ENCODE measurements at places on chromosomes 2 and 18. TPM values are rescaled to one million over a fixed set of nuclear protein-coding genes. Genes with fewer than 3 reads are reported as not detected.

Gene TXNDC2
- not detected for polyA plus RNA-seq

Gene SKOR2
- not detected for polyA plus RNA-seq

Gene EGR4
- not detected for polyA plus RNA-seq

Gene GCG
- 0.32 TPM for polyA plus RNA-seq

Gene ARHGAP25
- 2.6 TPM for polyA plus RNA-seq

Gene DSG2
- 8.2 TPM for polyA plus RNA-seq

Gene C2orf66
- not detected for polyA plus RNA-seq

Gene PDE11A
- 0.12 TPM for polyA plus RNA-seq

Gene LYPD1
- polyA plus RNA-seq: 0.64 TPM

Gene BOLL
- polyA plus RNA-seq: not detected

Gene TFPI
- 32.0 TPM for polyA plus RNA-seq

Gene RAB6C
- polyA plus RNA-seq: 0.22 TPM

Gene FMNL2
- polyA plus RNA-seq: 16.0 TPM

Gene DYSF
- polyA plus RNA-seq: 29.8 TPM

Gene GTF2A1L
- polyA plus RNA-seq: 0.22 TPM

Gene IL1RL1
- 44.9 TPM for polyA plus RNA-seq

Gene ALPP
- polyA plus RNA-seq: not detected

Gene ABCB11
- polyA plus RNA-seq: 0.01 TPM

Gene DPYSL5
- 0.01 TPM for polyA plus RNA-seq

Gene KATNAL2
- 6.1 TPM for polyA plus RNA-seq

Gene RGPD4
- not detected for polyA plus RNA-seq

Gene UGT1A5
- not detected for polyA plus RNA-seq

Gene SPP2
- not detected for polyA plus RNA-seq

Gene DNAJB2
- 148 TPM for polyA plus RNA-seq

Gene COX7A2L
- polyA plus RNA-seq: 36.4 TPM

Gene EPAS1
- polyA plus RNA-seq: 112 TPM

Gene MOGAT1
- polyA plus RNA-seq: 0.51 TPM

Gene SPOPL
- polyA plus RNA-seq: 2.2 TPM

Gene OXER1
- polyA plus RNA-seq: 1.2 TPM

Gene NAT8
- polyA plus RNA-seq: not detected
